ENCODE measurements at places on chromosomes 16 and 17.

DNA sequence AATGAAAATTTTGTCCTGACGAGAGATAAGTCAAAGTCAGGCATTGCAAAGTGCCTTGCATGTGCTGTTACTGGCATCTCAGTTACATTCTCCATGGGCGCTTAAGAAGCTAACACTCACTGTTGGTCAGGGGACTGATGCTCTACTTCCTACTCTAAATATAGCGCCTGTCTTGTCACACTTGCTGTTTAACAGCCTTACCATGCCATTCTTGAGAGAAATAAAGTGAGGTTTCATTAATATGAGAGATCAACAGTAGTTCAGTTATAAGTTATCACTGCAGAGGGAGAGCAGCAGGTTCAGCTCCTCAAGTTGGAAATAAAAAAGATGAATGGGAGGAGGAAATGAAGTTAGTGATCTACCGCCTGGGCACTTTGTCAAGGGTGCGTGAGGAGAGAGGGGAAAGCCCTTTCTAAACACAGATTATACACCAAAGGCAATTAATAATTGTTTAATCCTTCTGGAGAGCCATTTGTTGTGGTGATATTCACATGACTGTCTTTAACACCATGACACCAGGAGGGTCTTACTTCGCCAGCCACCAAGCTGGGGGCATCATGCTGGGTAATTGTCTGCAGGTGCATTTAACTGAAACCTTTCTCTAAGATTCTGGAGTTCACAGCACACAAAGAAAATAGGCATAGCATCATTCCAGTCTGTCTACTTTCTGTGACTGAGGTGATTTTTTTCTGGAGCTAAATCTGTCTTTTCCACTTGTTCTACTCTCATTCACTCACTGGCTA is 568.7 kb upstream of the HSBP1 start:
- DNase-seq = no peak

GRCh38 chr17:80611816-80612215 is 67.2 kb downstream of the RPTOR start:
- no peak for DNase-seq

DNA sequence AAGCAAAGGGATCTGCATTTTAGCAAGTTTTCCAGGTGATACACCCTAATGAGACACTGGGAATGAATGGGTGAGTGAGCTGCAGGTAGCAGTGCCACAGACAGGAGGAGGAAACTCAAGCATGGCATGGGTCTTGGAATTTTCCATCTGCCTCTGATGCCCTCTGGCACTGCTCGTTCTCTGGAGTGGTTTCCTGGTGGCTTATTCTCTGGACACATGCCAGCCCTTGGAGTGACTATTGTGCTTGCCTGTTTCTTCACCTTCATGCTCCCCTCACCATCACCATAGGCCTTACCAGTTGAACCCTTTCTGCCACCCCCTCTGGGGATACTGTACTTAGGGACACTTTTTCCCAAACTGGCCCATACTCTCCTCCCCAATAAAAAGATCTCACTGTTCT is 1.6 kb downstream of the COASY start:
- DNase-seq = no peak

DNA sequence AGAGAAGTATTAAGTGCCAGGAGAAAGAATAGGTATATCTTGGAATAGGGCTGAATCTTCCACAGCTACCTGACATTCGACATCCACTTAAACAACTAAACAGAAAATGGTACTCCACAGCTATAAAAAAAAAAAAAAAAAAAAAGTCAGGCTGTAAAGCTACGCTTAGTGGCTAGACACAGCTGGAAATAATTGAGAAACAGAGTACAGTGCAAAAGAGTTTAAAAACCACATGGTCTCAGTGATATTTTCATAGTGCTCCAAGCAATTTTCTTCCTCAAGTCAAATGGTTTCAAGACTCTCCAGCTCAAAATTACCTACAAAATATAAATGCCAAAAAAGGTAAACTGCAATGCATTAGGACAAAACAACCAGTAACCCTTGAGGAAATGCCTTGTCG is 607.1 kb downstream of the KCNJ2 start:
- no peak for DNase-seq

DNA sequence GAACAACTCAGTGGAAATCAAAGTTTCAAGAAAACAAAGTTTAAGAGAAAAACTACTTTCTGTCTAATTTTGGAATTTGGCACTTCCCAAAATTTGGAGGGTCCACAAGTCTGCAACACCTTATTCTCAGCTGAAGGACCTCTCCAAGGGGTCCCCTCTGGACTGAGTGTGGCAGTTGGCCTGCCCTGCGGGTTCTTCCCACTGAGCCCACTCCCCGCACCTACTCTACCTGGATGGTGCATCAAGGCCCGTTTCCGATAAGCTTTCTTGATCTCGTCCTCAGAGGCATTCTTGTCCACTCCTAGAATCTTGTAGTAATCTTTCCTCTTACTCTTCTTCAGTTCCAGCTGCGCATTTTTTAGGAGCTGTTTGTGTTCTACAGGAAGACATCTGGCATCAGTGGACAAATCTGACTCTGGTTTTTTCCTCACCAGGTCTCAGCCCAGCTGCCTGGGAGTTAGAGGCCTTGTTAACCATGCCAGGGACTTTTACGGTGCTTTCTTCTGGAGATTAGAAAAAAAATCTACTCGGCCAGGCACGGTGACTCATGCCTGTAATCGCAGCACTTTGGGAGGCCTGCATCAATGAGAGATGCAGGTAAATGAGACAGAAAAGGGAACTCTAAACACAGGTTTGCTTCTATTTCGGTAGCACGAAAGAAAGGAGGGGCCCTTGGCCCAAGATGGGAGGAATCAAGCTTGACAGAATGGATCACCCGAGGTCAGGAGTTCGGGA is 15.6 kb downstream of the CNP start:
- DNase-seq = no peak

DNA sequence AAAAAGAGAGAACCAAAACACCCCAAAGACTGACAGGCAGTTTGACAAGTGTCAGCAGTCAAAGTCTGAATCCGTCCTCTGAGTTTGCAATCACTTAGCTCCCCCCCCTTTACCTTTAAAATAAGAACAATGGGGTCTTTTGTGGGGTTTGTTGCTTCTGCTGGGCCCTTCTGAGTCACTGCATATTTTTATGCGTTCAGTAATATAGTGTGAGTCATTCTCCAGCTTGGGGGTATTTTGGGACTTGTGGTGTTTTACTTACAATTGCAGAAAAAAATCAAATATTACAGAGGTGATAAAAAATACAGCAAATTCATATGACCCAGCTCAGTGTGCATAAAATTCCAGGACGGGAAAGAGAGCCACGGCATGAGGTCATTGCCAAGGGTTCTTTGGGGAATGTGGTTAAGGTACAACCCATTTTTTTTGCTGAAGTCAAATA is 120.1 kb downstream of the CYLD start:
- peak; percentile 86 for DNase-seq

GRCh38 chr16:70687671-70688245 is 1.9 kb upstream of the MTSS2 start:
- no peak for DNase-seq

DNA sequence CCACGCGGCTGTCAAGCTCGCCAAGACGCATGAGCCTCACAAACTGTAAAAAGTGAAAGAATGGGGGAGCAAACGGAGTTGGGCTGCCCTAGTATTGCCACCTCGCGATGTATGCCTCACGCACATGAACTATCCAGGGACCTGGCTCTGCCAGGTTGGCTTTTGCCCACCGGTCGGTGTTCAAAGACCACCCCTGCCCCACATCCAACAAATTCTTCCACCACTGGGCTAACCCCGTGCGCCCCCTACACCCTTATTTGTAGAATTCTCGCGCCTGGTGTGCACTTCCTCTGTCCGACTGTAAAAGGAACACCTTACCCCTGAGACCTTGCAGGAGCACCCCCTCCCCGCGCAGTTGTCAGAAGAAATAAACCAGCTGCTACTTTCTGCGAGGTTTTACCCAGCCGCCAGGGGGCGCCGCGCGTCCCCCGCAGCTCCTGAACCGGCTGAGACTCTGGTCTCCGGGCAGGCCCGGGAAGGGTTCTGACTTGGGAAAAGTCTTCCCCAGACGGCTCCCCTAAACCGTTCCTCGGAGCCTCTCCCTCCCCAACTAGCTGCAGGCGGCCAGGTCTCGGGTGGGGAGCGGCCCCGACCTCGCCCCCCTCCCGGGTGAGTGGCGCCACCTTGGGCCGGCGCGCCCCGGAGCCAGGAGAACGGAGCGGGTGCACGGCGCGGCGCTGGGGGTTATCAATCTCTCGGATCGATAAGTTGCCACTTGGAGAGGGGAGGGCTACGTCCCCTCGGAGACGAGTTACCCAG is 1.7 kb upstream of the ZNF423 start:
- peak; percentile 54 for DNase-seq

- no peak for DNase-seq
Measured at GRCh38 chr17:15238676-15239422, 26.3 kb downstream of the PMP22 start.

- no peak for DNase-seq
Measured at GRCh38 chr16:57680842-57681375, 12.8 kb downstream of the ADGRG3 start.

DNA sequence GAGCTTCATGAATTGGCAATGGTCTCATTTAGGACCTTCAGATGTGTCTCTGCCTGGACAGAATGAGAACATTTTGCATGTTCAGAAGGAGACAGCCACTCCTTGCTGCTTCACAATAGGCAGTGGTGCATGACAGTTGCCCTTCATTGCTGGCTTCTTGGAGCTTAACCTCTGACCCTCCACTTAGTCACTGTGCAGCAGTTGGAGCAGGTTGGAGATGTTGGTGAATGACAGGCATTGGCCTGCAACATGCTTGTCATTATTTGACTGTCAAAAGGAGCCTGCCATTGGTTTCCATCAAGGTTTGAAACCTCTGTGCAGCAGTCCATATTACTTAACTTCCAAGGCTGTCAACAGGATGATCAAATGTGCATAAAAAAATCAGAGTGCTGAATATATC is 22.7 kb downstream of the FTO start:
- DNase-seq = peak; percentile 43

- DNase-seq = no peak
Measured at GRCh38 chr16:1225051-1225451, at the start of gene TPSG1. Gene TPSG1, minus strand, starts transcription at chr16:1225268. Its CDS starts 16 bp downstream, at chr16:1225252.

- no peak for DNase-seq
Measured at GRCh38 chr16:17532338-17532995, 61.7 kb upstream of the XYLT1 start.

GRCh38 chr16:50711862-50712559 is 18.6 kb downstream of the NOD2 start:
- DNase-seq = no peak

GRCh38 chr16:1362807-1363206 is 11.1 kb downstream of the GNPTG start:
- DNase-seq = no peak

DNA sequence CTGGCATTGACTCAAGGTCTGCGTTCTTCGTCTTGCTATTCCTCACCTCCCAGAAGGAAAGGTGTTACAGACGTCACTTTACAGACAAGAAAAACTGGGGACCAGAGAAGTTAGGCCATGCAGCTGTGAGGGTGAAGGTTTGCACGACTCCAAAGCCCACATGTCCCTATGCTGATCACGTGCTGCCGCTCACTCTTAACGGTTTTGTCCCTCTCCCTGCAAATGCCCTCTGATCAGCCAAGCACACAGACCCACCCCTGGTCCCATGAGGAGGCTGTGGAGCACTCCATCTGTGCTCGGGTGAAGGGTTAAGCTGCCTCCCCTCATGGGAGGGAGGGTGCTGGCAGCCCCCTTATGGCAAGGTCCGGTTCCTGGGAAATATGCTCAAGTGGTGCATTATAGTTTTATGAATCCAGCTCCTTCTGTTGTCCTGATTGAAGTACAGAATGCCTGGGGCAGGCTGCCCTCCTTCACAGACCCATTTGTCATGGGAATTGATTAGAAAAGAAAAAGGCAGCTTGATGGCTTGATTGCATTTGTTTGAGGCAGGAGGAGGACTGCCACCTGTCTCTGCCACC is 18.8 kb downstream of the CCDC182 start:
- no peak for DNase-seq

- no peak for DNase-seq
Measured at GRCh38 chr17:42411361-42411760, 11.7 kb downstream of the CAVIN1 start.

DNA sequence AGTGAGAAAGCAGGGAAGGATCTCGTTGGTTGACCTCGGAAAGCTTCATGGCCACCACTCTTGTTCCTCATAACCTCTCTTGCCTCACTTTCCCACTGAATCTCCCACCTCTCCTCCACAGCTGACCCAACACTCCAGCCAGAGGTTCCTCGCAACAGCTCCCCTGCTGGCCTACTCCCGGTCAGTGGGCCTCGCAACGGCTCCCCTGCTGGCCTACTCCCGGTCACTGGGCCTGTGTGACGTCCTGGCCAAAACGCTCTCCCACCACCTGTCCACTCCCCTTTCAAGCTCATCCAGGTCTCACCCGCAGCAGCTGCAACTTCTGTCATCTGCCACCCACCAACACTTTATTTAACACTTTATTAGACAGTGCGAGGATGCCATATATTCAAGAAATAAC is 149.1 kb downstream of the VPS53 start:
- DNase-seq = no peak

GRCh38 chr16:19113577-19114358 is at the start of gene ITPRIPL2:
Gene ITPRIPL2, plus strand, starts transcription at chr16:19113964. Its CDS starts 498 bp downstream, at chr16:19114462.
- DNase-seq = peak; percentile 72

- DNase-seq = peak; percentile 49
Measured at GRCh38 chr16:72092832-72093447, 480 bp downstream of the TXNL4B start.

DNA sequence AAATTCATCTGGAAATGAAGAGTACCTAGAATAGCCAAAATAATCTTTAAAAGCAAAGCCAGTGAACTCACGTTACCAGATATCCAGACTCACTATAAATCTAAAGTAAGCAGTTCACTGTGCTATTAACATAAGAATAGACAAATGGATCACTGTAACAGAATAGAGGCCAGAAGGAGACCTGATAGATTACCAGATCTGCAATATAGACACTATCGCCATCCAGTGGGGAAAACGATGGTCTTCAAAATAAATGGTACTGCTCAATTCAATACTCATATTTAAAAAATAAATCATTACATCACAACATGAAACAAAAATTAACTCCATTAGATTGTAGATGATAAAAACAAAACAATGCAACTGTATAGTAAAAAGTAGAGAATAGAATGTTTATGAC is 158.6 kb upstream of the CDH8 start:
- peak; percentile 11 for DNase-seq

GRCh38 chr17:73227379-73227778 is 34.3 kb downstream of the CPSF4L start:
- no peak for DNase-seq

DNA sequence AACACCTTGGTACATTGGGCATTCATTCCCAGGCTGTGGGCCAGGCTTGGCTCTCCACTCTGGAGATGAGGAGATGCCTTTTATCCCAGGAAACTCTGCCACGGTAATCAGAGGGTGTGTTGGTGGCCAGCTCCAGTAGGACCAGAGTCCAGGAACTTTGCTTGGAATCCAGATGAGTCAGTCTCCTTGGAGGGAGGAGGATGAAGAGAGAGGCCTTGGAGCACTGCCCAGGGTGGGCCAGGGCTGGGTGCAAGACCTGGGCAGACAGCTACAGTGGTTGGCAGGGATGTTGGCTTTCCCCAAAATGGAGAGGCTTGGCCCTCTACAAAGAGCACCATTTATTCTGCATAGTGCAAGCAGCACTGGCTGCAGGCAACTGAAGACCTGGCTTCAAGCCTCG is 209.0 kb downstream of the RGS9 start:
- no peak for DNase-seq
